ENCODE measurements at places on chromosomes 6 and 20.

DNA sequence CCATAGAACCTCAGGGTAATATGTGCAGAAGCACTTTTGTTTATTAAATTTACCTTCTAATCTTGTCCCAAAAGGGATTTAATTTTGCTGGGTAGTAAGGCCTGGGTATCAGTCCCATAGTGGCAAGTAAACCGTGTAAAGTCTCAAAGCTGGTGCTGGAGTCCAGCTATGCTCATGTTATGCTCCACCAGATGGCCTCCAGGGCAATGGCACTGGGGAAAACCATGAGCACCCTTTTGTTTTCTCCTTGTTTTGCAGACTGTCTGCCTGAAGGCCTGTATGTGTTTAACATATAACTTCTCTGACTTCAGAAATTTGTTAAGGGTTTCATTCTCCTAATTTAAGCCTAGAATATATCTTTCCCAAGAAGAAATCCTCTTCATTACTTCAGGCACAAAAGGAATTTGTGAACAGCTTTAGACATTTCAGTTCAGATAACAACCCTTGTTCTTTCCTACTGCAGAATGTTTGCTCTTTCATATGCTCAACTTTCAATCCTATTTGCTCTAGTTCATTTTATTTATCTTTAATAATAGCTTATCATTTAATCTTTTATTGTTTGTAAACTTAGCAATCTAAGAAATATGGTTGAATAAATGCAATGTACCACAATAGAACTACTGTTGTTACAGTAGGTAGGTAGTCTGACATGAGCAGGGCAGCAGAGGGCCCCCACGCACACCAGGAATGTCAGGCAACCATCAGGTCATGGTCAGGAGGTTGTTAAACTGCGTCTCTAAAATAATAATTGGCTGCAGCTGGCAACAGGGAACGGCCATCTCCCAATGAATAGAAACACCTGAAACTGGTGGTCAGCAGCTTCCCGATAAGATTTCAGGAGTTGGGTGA lies 162.8 kb downstream of the TENT5A start:
- no peak for DNase-seq

DNA sequence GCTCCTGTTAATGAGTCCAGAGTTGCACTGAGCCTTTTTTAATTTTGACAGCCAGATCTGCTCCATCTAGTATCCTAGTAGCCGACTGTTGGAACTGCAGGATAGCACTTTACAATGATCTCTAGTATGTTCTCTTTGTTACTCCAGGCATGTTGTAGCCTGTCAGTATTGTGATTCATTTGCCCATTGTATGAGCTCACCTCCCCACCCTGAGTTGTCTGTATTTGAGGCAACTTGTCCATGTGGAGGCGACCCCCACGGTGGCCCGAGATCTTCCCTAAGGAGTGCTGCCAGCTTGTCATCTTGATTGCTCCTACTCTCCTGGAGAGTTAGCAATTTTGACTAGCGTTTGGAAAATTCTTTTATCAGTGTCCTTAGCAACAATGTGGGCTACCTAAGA lies 67.2 kb downstream of the DHX35 start:
- no peak for DNase-seq

GRCh38 chr6:136566007-136566487 lies 15.8 kb upstream of the MAP7 start:
- no peak for DNase-seq

GRCh38 chr20:23971310-23971709 lies 17.3 kb downstream of the GGTLC1 start:
- DNase-seq: no peak

DNA sequence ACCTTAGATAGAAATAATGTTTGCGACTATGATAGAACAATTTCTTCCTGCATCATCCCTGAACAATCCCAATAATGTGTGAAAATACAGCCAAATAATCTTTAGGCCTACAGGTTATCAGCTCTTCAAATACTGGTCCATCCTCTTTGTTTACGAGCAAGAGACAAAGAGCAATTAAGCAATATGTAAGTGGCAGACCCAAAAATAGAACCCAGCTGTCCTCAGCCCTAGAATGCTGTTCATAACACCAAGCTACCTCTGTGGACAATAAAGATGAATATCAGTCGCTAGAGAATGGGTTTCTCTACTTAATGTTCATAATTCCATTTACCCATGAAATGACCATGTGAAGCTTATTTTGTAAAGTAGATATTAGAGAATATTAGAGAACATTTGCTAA lies 28.4 kb upstream of the OSTM1 start:
- no peak for DNase-seq

- no peak for DNase-seq
Observed at GRCh38 chr6:19181211-19181610, 656.0 kb upstream of the ID4 start.

DNA sequence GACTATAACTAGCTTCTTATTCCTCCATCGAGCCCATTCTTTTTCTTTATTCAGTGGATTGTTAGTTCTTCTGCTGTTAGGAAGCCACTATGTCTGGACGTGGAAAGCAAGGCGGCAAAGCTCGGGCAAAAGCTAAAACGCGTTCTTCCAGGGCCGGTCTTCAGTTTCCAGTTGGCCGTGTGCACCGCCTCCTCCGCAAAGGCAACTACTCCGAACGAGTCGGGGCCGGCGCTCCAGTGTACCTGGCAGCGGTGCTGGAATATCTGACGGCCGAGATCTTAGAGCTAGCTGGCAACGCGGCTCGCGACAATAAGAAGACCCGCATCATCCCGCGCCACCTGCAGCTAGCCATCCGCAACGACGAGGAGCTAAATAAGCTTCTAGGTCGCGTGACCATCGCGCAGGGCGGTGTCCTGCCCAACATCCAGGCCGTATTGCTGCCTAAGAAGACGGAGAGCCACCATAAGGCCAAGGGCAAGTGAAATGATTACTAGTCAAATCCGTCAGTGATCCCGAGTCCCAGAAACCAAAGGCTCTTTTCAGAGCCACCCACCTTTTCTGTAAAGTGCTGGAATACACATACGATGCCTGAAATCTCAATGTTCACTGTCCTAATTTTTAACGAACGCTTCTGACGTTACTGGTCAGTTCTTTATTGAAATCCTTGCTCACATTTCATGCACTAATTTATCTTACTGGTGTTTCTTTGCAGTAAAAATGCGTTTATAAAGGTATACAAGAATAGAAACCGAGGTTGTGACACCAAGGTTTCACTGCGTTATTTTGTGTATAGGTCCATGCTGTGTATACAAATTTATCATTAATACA lies 129.9 kb downstream of the HFE start:
- DNase-seq: peak; percentile 80

- no peak for DNase-seq
Observed at GRCh38 chr20:53597030-53597482, 3.4 kb upstream of the ZNF217 start.

GRCh38 chr6:128327890-128328289 lies 192.5 kb downstream of the PTPRK start:
- DNase-seq: no peak

DNA sequence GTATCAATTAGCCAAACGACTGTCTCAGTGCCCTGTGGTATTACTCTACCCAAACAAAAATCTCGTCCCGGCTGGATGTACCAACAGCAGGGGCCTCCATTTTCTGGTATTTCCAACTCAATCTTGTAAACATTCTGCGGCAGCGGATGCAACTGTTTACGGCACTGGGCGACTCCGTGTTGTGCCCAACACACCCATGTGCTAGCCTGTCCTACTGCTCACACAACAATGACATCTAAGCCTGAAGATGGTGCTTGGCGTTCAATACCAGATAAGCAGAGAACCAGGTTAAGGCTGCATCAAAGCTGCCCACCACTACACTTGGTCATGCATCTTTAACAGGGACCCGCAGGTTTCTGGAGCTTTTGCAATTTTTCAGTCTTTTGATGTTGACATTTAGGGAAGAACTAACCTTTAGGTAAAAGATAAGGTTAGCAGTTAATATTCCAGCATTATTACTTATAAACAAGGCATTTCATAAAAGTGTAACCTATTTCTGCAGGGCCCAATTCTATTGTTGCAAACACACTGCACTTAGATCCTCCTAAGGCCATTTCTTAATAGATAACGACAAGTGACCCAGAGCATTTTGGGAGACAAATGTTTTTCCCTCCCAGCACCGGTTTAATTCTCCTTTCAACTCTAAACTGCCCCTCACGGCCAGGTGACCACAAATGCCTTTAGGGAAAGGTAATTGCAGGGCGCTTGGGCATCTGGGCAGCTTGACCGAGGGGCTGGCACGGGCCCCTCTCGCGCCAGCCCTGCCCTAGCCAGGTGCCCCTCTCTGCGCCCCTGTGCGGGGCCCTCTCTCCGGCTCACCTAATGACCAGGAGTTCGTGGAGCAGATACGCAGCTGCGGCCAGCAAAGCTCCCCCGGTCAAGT lies 945 bp downstream of the FAXC start:
- no peak for DNase-seq

- DNase-seq: peak; percentile 42
Observed at GRCh38 chr6:80527552-80528052, 421.1 kb downstream of the BCKDHB start.

- DNase-seq: no peak
Observed at GRCh38 chr20:25527949-25528348, 57.4 kb downstream of the NINL start.

DNA sequence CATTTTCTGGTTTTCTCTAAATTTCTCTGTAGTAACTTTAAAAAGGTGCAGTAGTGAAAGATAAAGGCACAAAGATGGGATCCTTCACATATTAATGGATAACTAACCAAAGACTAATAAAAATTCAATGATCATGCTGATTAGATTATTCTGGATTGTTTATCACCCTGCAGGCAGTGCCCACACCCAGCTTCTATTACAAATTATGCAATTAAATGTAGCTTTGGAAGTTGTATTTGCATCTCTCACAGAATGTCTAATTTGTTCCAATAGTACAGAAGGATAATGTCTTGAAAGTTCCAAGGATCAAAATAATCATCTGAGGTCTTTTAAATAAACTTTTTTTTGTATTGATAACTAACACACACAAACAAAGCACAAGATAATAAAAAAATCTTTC lies 837.6 kb downstream of the HACE1 start:
- DNase-seq: no peak

GRCh38 chr6:39714802-39715201 lies 10.4 kb downstream of the KIF6 start:
- no peak for DNase-seq

GRCh38 chr6:151263035-151263434 lies 23.3 kb downstream of the AKAP12 start:
- DNase-seq: no peak

DNA sequence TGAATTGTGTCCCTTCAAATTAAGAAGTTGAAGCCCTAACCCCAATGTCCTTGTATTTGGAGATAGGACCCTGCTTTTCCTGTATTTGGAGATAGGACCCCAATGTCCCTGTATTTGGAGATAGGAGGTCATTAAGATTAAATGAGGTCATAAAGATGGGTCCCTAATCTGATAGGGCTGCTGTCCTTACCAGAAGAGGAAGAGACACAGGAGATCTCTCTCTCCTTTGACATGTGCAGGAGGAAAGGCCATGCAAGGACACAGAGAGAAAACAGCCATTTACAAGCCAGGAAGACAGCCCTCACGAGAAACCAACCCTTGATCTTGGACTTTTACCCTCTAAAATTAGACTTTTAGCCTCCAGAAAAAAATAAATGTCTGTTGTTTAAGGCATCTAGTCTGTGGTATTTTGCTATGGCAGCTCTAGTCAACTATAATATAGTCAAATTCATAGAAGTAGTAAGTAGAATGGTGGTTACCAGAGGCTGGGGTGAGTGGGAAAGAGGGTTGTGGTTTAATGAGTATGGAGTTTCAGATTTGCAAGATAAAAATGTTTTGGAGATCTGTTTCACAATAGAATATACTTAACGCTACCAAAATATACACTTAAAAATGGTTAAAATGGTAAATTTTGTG lies 59.3 kb downstream of the UBE3D start:
- DNase-seq: no peak

DNA sequence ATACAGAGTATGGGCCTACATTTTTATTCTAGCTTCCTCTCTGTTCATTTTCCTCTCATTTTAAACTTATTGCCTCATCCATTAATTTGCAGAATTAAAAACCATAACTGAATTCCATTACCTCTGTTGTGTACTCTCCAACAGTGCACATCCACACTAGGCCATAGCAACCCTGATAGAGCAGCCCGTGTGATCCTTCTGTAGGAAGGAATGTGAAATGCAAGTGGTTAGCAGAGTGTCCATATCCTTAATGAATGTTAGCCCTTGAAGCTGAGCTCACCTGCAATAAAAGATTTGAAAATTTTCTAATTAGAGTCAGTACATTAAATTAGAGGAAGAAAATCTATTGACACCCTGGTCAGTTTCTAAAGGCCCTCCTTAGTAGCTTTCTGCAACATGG lies 6.5 kb upstream of the GRIK2 start:
- no peak for DNase-seq

DNA sequence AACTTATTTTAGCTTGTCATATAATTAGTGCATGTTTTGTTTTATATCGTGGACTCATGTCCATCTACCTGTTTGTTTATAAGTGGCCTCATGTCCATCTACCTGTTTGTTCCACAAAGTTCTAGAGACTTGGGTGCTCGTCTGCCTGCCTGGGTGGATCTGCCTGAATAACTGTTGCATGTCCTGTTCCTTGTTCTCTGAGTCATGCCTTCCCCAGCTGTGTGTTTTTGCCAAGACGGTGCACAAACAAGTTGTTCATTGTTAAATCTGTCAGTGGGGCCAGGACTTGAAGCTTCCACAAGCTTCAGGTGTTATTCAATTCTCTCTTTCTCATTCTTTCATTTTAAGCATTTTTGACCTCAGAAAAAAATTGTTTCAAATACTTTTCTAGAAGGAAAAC lies 358.0 kb upstream of the CITED2 start:
- DNase-seq: no peak

DNA sequence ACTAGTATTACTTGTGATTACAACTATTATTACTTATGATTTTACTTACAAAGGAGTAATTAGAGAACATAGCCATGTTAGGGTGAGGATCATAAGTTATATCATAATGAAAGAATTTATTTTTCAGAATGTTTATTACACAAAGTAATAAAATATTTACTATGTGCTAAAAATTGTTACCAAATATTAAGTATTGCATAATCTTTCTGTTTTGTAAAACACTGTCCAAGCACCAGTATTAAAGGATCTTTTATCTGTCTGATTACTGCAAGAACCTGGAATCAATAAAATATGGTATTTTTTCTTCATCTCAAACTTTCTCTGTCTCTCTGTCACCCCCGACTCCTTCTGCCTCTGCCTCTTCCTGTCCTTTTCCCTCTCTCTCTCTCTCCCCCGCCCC lies 250.1 kb downstream of the BCKDHB start:
- no peak for DNase-seq

- DNase-seq: no peak
Observed at GRCh38 chr20:10134176-10134575, 84.5 kb upstream of the SNAP25 start.

DNA sequence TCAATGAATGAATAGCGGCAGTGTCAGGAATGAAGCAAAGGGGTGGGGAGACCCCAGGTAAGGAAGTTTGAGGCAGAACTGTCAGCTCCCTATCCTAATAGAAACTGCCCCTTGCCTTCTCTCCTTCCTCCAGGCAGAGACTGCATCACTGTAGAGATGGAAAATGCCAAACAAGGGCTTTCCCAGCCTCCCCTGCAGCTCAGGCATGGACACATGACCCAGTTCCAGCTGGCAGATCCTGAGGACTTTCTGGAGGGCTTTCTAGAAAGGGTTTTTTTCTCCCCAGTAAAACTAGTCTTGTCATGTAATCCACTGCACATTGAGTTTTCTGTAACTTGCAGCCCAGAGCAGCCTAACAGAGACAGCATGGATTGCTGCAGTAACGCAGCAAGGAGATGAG lies 17.9 kb upstream of the PNPLA1 start:
- no peak for DNase-seq

GRCh38 chr6:28634761-28635546 lies 109.3 kb downstream of the GPX5 start:
- no peak for DNase-seq

- DNase-seq: no peak
Observed at GRCh38 chr20:58454460-58454859, 60.7 kb downstream of the APCDD1L start.

All from NCI-H510A (cell line).